ENCODE measurements at places on chromosomes 5 and 9. TPM values are rescaled to one million over a fixed set of nuclear protein-coding genes. Genes with fewer than 3 reads are reported as not detected.

Gene CENPK
- 9.5 TPM for polyA plus RNA-seq

Gene SLC36A2
- not detected for polyA plus RNA-seq

Gene PDE6A
- polyA plus RNA-seq: 0.05 TPM

Gene DOK3
- 154 TPM for polyA plus RNA-seq

Gene TEK
- not detected for polyA plus RNA-seq

Gene CLIC3
- 3.5 TPM for polyA plus RNA-seq

Gene SLCO4C1
- 0.05 TPM for polyA plus RNA-seq

Gene HAVCR2
- polyA plus RNA-seq: 1.8 TPM

Gene ENTREP1
- polyA plus RNA-seq: not detected

Gene SPAG8
- 1.1 TPM for polyA plus RNA-seq

Gene UBE2R2
- polyA plus RNA-seq: 22.6 TPM

Gene TNFSF8
- 3.5 TPM for polyA plus RNA-seq

Gene SPATA31C1
- polyA plus RNA-seq: not detected

Gene DTWD2
- 4.0 TPM for polyA plus RNA-seq

Gene AIF1L
- polyA plus RNA-seq: not detected

Gene CD180
- polyA plus RNA-seq: 99.1 TPM

Gene DRD1
- polyA plus RNA-seq: not detected

Gene NUDT12
- 0.48 TPM for polyA plus RNA-seq

Gene GABRA1
- not detected for polyA plus RNA-seq

Gene ORM2
- not detected for polyA plus RNA-seq

Gene LRRC19
- not detected for polyA plus RNA-seq

Gene ZMAT2
- 62.1 TPM for polyA plus RNA-seq

Gene DBH
- polyA plus RNA-seq: not detected

Gene EXD3
- 5.6 TPM for polyA plus RNA-seq

Gene TTC23L
- polyA plus RNA-seq: not detected

Gene IRX2
- not detected for polyA plus RNA-seq

Gene GPR151
- polyA plus RNA-seq: not detected

Gene CAMK2A
- polyA plus RNA-seq: not detected

Gene BSPRY
- 1.3 TPM for polyA plus RNA-seq

Gene CCNO
- not detected for polyA plus RNA-seq

Gene LCN15
- polyA plus RNA-seq: not detected

Gene CNTRL
- 30.4 TPM for polyA plus RNA-seq

Gene CDKN2B-AS1
- polyA plus RNA-seq: not detected

Gene SLU7
- 96.2 TPM for polyA plus RNA-seq

Gene MSANTD3
- 4.7 TPM for polyA plus RNA-seq

Gene C5orf58
- polyA plus RNA-seq: not detected

Gene PRLR
- not detected for polyA plus RNA-seq

Gene RFX3
- 5.0 TPM for polyA plus RNA-seq
